CD8-positive, alpha-beta memory T cell (primary cell): ENCODE measurements at places on chromosomes 7 and 10.
A peak's percentile ranks its signal among the peaks of the same experiment; 100 is the strongest.

DNA sequence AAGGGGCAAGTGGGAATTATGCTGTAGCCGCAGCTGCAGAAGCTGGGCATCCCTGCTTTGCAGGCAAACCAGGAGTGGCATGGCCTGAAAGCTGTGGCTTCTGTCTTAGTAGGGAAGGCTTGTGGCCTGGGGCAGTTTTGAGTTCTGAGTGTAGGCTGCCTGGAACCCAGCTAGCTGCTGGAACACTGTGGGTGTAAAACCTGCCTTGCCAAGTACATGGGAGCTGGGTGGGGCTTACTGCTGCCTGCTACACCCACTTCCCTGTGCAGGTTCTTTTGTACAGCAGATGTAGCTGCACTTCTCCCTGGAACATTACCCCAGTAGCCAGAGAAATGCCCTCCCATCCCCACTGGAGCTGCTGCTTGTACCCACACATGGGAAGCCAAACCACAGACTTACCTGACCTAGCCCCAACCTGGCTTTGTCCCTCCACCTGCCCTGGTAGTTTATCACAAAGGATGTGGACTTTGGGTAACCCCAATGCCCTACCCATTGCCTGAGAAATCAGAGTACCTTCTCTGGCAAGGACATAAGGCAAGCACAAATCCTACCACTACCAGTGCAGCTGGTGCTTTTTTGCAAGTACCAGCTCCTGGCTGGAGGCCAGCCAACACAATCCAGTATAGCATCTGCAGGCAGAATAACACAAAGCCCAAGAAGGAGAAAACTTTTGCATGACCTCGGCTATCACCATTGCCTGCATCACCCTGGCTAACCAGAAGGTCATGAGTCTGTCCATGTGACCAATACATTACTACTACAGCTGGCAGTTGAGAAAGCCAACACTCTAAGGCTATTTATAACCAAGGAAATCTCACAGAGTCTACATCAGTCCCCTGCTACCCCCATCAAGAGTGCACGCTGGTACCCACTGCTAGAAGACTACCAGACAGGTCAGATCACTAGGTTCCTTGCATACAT lies 26.5 kb upstream of the PPP1R3A start:
- no peak for DNase-seq

- DNase-seq, result no peak
These were observed 18.9 kb downstream of the PLEKHS1 start for GRCh38 chr10:113770346-113770745.

GRCh38 chr7:34727464-34727995 lies 69.5 kb downstream of the NPSR1 start:
- no peak for DNase-seq

DNA sequence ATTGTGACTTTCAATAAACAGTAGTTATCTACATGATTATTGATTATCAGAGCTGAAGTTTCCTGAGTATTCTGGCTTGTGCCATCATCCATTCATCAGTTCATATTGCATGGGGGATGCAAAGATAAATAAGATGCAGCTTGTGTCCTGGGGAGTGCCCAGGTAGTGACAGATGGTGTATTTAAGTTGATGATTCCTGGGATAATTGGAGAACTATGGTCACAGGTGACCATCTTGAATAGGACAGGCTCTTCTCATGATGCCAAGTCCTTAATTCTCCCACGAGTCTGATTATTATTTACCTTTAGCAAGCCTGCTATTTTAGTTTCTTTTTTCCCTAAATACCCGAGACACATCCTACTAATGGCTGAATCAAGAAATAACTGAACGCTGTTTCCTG lies 64.9 kb downstream of the PLPP4 start:
- no peak for DNase-seq

GRCh38 chr7:133419041-133419440 lies 166.2 kb downstream of the EXOC4 start:
- DNase-seq, result no peak

GRCh38 chr7:141483044-141483443 lies 68.2 kb upstream of the AGK start:
- no peak for DNase-seq

- no peak for DNase-seq
These were observed 855.9 kb upstream of the PHF14 start for GRCh38 chr7:10117815-10118214.

DNA sequence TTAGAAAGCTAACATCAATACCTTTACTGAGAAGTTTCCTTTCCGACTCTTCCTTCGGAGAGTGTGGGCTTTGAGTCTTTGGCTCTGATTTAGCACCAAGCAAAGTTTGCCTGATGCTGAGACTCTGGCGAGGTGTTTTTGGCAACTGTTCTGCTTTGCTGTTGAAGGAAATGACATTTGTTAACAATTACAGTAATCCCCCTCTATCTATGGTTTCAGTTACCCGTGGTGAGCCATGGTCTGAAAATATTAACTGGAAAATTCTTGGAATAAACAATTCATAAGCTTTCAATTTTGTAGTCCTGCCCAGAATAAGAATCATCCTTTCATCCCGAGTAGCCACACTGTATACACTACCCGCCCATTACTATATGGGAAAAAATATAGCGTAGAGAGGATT lies 126.3 kb downstream of the ARHGAP21 start:
- no peak for DNase-seq

GRCh38 chr10:70271996-70272924 lies 11.5 kb downstream of the NPFFR1 start:
- DNase-seq, result no peak

DNA sequence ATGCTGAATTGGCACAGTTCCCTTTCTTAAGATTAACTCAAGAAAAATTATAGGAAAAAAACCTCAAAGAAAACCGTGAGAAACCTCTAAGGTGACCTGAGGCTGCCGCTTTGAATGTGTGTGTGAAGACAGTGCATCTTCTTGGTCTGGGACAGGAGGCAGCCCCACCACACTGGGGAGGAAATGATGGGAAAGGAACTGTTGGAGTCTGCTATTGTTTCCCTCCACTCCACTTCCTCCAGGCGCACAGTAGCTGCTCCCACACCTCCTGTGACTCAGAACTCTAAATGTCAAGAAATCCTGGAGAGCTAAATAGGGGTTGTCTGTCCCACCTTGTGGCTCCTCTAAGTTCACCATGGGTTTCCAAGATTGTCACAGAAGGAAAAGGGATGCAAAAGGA lies 179.4 kb downstream of the PDE1C start:
- DNase-seq, result no peak

GRCh38 chr10:110067960-110068770 lies 60.4 kb downstream of the ADD3 start:
- no peak for DNase-seq

DNA sequence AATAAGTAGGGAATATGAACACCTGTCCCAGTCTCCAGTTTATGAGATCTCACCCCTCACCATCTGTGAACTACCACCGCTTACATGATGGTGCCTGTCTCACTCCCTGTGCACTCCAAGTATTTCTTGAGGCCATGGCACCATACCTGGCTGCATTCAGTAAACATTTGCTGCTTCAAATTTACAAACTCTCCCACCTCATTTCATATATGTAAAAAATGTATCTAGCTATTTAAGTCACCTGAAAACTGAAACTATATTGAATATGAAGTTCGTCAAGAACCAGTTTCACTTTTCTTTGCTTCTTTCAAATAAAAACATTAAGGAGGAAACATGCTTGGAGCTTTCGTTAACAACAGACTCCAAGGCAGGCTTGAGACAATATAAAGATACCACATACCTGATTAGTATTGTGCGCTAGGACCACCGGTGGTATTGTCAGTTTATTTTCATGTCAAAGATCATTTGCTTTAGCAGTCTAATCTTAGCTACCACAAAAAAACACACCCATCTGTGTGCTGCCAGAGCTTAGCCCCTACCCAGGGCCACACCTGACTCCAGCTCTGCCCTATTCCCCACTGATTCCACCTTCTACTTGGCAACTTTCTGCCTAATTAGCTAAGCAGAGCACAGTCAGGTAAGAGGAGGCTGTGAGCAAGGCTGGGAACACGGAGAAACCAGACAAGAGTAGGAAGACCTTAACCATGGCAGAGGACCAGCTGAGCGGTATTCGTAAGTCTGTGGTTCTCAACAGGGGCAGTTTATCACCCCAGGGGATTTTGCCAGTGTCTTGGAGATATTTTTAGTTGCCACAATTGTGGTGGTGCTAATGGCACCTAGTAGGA lies 92.0 kb downstream of the ZFAND4 start:
- peak; percentile 37 for DNase-seq

- DNase-seq, result no peak
These were observed 181.3 kb downstream of the IMMP2L start for GRCh38 chr7:111380945-111381344.

GRCh38 chr7:101772508-101773211 lies 44.8 kb upstream of the CUX1 start:
- no peak for DNase-seq

DNA sequence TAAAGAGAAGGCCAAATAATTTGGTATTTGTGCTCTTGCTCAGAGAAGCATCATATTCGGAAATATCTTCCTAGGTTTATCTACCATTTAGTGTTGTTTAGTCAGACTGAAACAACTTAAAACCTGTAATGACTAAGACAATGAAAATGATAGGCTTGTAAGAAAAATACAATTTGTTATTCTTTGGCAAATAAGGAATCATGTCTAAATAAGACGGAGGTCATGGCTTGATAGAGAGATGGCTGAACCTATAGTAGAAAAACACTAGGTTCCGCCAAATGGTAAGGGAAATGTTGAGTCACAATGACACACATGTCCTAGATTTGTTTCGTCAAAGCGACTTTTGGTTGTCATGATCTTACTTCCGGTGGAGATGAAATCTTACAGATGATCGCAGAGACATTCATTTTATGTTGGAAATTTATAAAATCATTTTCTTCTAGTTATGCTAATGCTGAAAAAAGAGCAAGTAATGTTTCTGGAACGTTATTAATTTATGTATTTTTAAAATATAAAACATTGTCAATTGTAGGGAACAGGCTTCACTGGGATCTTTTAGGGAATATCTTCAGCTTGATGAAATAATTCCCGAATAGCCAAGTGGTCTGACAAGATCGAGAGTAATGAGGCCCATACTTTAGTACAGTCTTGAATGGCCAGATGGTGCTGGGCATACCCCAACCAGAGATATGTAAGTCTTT lies 1.0 kb downstream of the SRGN start:
- DNase-seq, result peak; percentile 74

DNA sequence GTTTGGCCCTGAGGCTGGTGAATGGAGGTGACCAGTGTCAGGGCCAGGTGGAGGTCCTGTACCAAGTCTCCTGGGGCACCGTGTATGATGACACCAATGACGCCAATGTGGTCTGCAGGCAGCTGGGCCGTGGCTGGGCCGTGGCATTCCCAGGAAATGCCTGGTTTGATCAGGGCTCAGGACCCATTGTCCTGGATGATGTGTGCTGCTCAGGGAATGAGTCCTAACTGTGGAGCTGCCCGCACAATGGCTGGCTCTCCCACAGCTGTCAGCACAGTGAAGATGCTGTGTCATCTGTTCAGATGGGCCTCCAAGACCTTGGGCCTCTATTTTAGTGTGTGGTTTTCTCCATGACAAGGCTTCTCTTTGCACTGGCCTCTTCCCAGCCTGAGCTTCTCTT lies 64.0 kb downstream of the DMBT1 start:
- DNase-seq, result no peak

GRCh38 chr7:66110856-66111255 lies 3.8 kb upstream of the CRCP start:
- no peak for DNase-seq

DNA sequence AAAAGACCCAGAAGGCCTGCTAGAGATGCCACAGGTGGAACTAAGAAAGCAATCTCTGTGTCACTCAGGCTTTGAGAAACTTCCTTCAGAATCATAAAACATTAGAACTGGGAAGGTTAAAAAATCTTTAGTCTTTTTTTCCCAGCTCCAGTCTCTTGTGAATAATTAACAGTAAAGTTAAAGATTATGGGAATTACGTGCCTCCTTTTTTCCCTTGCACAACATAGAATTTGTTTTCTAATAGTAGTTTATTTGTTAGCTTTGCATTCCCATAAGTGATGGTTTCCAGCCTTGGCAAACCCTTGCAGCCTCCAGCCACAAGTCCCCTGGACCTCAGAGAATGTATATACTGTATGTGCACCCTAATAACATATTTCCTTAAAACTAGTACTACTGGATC lies 128.3 kb downstream of the TPST1 start:
- no peak for DNase-seq

- DNase-seq, result no peak
These were observed 8.2 kb upstream of the ZC3HAV1 start for GRCh38 chr7:139117599-139118233.

GRCh38 chr7:78279032-78279431 lies 480.5 kb downstream of the PHTF2 start:
- no peak for DNase-seq

GRCh38 chr10:69659241-69660038 lies 29.4 kb downstream of the FAM241B start:
- no peak for DNase-seq

- no peak for DNase-seq
These were observed 36.7 kb upstream of the BTBD16 start for GRCh38 chr10:122234416-122234815.

GRCh38 chr7:38020121-38020785 lies 99.8 kb downstream of the EPDR1 start:
- no peak for DNase-seq
